DND-41 (cell line): ENCODE measurements at places on chromosomes 3 and 15.
A peak's percentile ranks its signal among the peaks of the same experiment; 100 is the strongest.

- no peak for DNase-seq
These were observed 1498.7 kb upstream of the CADM2 start for GRCh38 chr3:83460052-83460451.

DNA sequence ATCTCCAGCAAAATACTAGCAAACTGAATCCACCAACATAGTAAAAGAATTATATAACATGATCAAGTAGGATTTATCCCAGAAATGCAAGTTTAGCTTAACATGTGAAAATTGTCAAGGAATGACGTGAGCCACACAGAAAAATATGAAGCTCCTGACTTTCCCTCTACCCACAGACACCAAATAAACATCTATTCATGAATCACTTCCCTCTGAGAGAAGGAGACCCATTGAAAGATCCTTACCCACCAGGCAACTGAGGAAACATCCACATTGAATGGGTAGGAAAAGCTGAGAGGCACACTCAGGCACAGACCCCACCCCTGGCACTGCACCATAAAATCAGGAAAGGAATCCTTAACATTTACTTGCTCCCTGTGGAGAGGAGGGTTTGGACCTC lies 102.2 kb upstream of the MANF start:
- no peak for DNase-seq

- no peak for DNase-seq
These were observed 19.6 kb upstream of the SLC7A14 start for GRCh38 chr3:170605490-170605889.

GRCh38 chr3:34260271-34261000 lies 462.0 kb downstream of the PDCD6IP start:
- peak; percentile 73 for DNase-seq

DNA sequence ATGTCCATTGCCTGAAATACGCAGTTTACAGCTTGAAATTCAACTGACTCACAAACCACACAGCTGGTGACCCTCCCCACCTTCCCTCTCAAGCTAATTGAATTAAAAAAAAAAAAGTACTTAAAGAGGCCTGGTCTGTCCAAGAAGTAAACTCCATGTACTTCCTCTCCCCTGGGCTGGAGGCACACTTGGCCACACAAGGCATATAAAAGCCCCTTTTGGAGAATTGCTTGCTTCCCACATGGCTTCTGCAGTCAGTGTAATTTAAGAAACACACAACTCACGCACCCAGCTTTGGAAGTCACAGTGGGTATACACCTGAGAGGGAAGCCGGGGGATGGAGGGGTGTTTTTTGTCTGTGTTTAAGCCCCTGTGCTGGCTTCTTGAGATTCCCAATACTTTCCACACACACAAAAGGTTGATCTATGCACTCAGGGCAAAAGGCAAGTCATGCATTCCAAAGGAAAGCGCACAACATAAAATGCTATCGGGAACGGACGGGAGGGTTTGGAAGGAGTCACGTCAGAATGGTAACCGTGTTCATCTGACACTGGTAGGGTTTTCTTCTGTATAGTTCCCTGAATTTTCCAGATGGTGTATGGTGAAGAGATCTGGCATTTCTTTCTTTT lies 106.6 kb upstream of the ALDH1A3 start:
- DNase-seq: no peak

GRCh38 chr3:188338086-188338485 lies 184.1 kb downstream of the LPP start:
- DNase-seq: no peak

GRCh38 chr3:71103430-71103921 lies 480.1 kb downstream of the FOXP1 start:
- DNase-seq: no peak

GRCh38 chr15:90955624-90956273 lies 1.1 kb downstream of the RCCD1 start:
- DNase-seq: peak; percentile 26

DNA sequence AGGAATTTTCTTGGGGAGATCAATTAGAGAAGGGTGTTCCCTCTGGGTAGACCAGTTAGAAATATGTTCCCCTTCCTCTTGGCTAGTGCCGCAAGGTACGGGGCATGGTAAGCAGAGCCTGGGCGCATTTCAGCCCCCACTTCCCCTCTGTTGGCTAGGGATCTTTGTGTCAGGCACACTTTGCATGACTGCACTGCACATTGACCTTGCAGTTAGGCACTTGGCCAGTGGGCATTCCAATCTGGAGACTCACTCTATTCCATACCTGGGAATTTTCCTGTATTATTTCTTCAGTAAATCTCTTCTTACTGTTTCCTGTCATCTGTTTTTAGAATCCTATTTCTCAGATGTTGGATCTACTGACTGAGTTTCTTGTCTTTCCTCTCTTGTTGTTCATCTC lies 30.0 kb upstream of the CACNA1D start:
- no peak for DNase-seq

DNA sequence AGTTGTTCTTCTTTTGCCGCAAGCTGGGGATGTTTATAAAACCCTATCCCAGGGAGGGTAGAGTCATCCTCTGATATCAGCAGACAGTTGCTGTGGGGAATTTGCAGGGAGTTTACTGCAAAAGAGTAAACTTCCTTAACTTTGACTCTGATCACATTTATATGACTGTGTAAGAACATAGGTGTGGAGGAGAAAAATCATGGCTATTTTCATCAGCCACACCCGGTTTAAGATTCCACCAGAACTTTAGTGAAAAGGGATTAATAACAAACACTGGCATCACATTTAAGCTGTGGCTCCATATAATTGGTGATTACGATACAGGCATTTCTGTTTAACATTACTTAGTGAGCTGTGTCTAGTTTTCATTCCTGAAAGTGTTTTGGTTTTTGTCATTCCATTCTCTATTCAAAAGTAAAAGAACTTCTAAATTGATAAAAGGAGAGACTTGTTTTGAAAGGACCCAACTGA lies 143.1 kb downstream of the MYLK start:
- DNase-seq: no peak

DNA sequence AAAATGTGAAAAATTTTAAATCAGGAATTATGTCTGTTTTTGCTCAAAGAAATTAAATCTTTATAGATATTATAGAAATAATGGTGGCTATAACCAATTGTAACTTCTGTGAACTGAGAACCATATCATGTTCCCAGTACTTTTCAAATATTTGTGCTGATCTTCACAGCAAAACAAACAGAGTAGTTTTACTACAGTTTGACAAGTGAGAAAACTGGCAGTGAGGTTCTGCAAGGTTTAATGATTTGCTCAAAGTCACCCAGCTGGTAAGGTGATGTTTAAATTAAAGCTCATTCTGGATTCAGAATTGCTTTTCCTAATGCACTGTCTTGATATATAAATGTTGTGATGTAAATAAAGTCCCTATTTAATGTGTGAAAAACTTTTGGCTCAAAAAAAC lies 22.0 kb upstream of the SPTSSB start:
- no peak for DNase-seq

DNA sequence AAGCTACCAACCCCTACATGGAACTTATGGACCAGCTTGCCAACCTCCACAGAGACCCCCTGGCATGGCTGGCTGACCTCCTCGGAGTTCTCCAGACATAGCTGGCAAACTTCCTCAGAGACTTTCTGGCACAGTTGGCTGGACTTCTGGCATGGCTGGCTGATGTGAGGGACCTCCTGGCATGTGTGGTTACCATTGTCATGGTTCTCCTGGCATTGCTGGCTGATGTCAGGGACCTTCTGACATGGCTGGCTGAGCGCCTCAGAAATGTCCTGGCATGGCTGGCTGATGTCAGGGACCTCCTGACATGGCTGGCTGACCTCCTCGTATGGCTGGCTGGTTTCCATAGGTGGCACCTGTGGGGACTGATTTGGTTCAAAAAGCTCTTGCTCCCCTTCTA lies 17.5 kb downstream of the MAP1A start:
- DNase-seq: no peak

GRCh38 chr3:174596447-174596982 lies 262.6 kb upstream of the NAALADL2 start:
- DNase-seq: no peak

- no peak for DNase-seq
These were observed 36.6 kb downstream of the CPN2 start for GRCh38 chr3:194314388-194315068.

- no peak for DNase-seq
These were observed 6.5 kb downstream of the ALG3 start for GRCh38 chr3:184242297-184242685.

DNA sequence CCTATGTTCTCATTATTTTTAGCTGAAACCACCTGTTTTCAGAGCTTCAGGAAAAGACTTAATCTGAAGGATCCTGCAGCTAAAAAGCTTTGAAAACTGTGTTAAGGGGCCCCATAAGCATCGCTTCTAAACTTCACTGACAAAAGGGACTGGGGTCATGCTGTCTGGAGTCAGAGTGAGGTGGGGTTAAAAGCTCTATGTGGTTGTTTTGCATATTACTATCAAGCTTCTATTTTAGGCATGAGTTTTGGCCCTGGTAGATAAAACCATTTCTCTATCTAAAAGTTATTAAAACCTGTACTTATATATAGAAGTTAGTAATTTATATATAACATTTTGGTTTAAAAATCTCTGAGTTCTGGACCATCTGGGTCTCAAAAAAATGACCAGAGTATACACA lies 45.5 kb downstream of the GPR160 start:
- no peak for DNase-seq

- DNase-seq: no peak
These were observed 53.6 kb downstream of the TMEM39A start for GRCh38 chr3:119409844-119410243.

DNA sequence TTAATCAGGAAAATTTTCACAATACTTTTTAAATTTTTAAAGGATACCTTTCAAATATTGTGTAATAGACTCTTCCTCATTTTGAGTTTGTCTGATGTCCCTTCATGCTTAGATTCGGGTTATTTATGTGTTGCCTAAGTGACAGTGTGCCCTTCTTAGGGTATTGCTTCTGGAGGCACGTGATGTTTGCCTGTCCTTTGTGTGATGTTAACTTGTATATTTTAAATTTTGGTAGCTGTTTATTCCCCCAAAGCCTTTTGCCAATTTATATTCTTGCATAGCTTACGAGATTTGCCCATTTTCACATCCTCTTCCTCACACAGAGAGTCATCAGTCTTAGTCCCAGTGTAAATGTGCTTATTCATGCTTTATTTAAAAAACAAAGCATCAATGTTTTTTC lies 433.1 kb downstream of the EPHB1 start:
- no peak for DNase-seq

DNA sequence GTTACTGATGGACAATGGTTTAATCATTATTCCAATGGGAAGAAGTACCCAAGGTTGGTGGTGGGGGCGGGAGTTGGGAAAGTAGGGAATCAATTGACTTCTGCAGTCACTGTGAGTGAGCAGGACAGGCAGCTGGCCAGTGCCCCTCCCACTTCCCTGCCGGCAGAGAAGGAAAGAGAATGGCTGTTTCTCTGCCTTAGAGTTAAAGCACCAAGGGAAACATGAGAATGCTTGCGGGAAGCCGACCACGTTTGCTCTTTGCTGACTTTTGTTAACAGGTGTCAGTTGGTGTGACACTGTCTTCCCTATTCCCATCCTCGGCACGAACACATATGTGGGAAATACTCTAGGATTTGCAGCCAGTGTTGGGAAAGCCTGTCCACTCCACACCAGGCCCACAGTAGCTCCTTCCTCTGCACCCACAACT lies 33.5 kb upstream of the MFSD1 start:
- DNase-seq: no peak

GRCh38 chr3:66561367-66561766 lies 60.5 kb upstream of the LRIG1 start:
- no peak for DNase-seq

GRCh38 chr3:167114619-167115018 lies 265.5 kb downstream of the ZBBX start:
- no peak for DNase-seq

GRCh38 chr3:140341203-140341602 lies 336.7 kb upstream of the TRIM42 start:
- no peak for DNase-seq
